Activated naive CD4-positive, alpha-beta T cell (primary cell): ENCODE measurements at places on chromosomes 7 and 10.

DNA sequence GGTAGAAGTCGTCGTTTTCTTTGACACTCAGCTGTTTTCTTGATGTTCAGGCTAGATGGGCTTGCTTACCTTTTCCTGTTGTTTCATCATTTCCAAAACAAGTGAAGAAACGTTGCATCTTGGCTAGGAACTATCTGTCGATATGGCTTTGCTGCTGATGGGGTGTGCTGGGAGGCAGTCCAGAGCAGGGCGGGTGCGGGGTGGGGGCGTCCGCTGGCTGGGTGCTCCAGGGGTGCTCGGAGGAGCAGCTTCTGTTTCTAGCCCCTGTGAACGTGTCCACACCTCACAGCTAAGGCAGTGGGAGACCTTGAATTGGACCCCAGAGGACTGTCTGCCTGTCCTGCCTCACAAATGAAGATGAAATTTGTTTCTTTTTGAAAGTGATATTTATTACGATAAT is 7.6 kb upstream of the SUN1 start:
- no peak for DNase-seq

GRCh38 chr10:5467634-5468255 is 31.6 kb downstream of the CALML5 start:
- no peak for DNase-seq

GRCh38 chr10:36236931-36237330 is 594.8 kb upstream of the FZD8 start:
- DNase-seq: no peak

DNA sequence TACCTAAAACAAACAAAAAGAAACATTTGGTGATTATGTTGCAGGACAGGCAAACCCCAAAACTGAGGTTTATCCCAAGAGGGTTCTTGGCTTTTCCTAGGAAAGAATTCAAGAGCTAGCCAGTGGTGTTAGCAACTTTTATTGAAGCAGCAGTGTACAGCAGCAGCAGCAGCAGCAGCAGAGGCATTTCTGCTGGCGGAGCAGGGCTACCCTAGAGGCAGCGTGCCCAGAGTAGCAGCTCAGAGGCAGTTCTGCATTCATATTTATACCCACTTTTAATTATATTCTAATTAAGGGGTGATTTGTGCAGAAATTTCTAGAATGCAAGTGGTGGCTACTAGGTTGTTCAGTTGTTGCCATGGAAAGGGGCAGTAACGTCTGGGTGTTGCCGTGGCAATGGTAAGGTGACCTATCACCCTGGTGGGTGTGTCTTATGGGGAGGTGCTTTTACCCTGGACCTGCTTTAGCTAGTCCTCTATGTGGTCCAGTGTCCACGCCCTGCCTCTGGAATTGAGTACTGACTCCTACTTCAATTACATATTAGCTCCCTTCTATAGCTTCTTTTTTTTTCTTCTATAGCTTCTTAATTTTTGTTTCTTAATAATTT is 53.9 kb downstream of the VCL start:
- DNase-seq: no peak

- no peak for DNase-seq
Measured at GRCh38 chr7:88121335-88121734, 98.5 kb downstream of the SRI start.
